Fibroblast of the aortic adventitia (primary cell): ENCODE measurements at places on chromosomes 11 and 22.
A peak's percentile ranks its signal among the peaks of the same experiment; 100 is the strongest.

DNA sequence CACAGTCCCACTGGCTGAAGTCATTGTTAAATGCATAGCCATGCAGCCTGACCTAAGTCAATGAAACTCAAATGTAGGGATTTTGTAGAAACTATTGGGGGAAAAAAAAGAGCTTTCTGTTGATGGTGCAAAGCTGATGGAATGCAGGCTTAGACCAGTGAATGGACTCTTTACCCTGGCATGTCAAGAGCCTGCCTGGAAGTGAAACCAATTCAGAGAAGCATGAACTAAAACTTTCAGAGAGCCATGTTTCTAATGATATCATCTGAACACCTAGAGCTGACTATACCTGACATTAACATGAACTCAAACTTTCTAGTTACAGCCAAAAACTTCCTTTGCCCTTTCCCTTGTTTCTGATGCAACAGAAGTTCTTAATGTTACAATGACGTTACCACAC is 89.0 kb downstream of the APIP start:
- DNase-seq: no peak

DNA sequence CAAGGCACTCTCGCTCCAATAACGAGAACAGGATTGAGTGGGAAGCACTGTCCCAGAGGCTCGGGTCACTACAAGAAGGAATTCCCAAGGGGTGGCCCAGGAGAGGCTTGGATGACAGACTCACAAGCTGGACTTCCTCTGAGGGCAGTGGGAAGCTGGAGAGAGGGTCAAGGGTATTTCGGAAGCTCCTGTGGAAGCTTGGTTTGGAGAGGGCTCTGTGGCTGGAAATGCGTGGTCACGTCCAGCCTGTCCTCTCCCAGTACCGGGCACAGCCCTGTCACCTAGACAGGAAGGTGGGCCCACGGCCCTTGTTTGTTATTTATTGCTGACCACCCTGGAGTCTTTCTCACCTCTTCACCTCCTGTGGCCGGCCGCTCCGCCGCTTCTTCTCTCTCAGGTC is 5.3 kb downstream of the SYNGR1 start:
- DNase-seq: no peak

- DNase-seq: no peak
Measured at GRCh38 chr22:24731761-24732160, 42.8 kb downstream of the PIWIL3 start.

GRCh38 chr22:28656181-28656580 is 23.5 kb downstream of the TTC28 start:
- DNase-seq: no peak

DNA sequence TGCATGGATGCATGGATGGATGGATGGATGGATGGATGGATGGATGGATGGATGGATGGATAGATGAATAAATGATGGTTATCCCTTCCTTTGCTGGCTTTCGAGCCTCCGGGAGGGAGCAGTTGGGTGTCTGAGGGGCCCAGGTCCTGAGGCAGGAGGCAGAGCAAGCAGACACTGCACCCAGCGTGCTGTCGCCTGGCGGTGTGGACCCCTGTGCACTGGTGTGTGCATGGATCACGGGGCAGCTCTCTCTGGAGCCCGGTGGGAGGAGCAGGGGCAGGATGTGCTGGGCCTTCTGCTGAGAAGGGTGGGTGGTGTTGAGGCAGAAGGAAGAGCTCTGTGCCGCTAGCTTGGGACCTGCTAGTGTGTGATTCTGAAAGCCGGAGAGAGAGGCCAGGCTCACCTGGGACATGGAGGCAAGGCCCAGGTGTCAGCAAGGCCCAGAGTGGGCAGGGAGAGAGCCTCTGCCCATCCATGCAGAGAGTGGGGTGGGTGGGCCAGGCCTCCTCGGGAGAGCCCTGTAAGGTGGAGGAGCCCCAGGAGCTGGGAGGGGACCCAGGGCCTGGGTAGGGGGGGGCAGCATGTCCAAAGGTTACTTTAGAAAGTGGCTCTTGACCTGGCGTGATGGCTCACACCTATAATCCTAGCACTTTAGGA is 254.4 kb downstream of the BRD1 start:
- DNase-seq: no peak

- no peak for DNase-seq
Measured at GRCh38 chr22:44407987-44408828, 89.8 kb downstream of the RTL6 start.

DNA sequence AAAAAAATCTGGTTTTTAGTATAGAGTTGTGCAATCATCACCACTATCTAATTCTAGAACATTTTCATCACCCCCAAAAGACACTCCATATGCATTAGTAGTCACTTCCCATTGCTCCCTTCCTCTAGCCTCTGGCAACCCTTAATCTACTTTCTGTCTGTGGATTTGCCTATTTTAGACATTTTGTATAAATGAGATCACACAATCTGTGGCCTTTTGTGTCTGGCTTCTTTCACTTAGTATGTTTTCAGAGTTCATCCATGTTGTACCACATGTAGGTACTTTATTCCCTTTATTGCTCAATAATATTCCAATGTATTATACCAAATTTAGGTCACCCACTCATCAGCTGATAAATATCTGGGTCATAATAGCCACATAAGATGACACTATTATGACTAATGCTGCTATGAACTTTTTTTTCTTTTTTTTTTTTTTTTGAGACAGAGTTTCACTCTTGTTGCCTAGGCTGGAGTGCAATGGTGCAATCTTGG is 67.5 kb upstream of the SCUBE2 start:
- peak; percentile 78 for DNase-seq
